ENCODE measurements at places on chromosomes 1 and 21.

GRCh38 chr1:197915260-197915861, 1.8 kb upstream of the LHX9 start:
- no peak for DNase-seq

GRCh38 chr1:110130113-110130591, 17.9 kb downstream of the UBL4B start:
- no peak for DNase-seq

DNA sequence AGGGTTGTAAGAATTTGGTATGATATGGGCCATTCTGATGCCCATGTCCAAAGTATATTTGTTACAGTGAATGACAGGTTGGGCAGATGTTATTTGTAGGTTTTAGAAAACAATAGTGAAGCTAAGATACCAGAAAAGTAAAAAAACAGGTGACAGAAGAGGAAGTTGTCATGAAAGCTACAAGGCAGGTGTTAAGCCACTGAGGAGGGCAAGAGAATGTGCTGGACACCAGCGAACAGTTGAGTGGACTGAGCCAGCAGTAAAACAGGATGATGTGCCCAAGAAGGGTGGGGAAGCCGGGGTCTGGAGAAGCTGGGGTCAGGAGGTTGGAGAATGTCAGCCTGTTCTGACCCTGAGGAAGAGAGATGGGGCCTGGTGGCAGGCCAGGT, 83.3 kb downstream of the DTL start:
- DNase-seq, result no peak

- peak; percentile 67 for DNase-seq
Measured at GRCh38 chr1:173478094-173478674, 1.0 kb downstream of the PRDX6 start.

- DNase-seq, result no peak
Measured at GRCh38 chr1:245313576-245313975, 158.8 kb downstream of the KIF26B start.

DNA sequence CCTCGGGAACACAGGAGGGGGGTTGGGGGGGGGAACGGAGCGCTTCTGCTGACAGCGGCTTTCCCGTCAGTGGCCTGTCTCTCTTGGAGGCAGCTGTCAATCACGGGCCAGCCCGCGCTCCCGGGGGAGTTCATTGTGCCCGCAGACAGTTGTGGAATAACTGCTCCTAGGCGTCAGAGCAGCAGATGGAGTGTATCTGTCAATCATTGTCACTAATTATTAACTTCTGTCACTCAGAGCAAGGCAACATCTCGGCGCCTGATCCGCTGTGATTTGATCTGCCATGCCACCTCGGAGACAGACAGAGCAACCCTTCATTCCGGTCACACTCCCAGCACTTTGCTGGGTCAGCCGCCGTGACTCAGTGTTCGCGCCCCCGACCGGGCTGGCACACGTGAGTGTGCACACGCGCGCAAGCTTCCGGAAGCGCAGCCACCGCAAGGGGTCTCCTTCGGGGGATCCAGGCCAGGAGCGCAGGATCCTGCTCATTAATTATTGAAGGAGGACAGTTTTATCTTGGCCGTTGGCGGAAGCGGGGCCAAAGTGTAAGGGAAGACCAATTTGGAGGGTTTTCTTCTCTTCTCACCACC, 75.8 kb downstream of the RRAGC start:
- DNase-seq, result no peak

Data from OCI-M1 (cell line).